ENCODE measurements at places on chromosomes 3 and 15.
A peak's percentile ranks its signal among the peaks of the same experiment; 100 is the strongest.

DNA sequence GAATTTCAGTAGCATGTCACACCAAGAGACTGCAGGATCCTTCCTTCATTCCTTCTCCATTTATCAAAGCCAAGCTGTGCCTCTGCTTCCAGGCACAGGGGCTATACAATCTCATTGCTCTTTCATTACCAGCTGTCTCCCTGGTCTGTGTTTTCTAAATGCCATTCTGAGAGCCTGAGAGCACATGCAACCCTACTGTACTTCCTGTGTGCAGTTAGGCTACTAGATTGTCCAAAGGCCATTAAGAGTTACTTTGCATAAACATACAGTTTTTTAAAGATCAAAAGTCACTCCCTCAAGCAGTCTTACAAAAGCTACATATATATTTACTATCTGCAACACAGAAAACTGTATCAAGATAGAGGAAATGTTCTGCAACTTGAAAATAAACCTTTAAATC is 110.1 kb downstream of the CFAP44 start:
- DNase-seq: no peak

DNA sequence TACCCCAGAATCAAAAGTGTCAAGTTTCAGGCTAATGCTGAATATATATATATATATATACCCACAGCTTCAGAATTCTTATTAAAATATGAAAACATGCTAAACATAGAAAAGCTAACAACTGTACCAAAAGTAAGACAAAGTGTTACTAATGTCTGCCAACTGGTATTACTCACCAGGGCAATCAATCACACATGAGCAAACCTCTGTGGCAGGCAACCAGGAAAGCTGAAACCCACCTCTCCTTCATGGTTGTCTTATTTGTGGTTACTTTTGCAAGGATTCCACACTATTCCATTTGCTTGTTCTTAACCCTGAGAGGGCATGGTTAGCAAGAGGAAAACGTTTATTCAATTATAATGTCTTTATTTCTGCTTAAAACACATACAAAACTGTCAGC is 512.3 kb upstream of the MDFIC2 start:
- DNase-seq: peak; percentile 45

- DNase-seq: no peak
Measured at GRCh38 chr15:35112346-35112745, 27.3 kb upstream of the NANOGP8 start.

- no peak for DNase-seq
Measured at GRCh38 chr3:101643009-101643844, 33.7 kb downstream of the ZBTB11 start.

- DNase-seq: peak; percentile 74
Measured at GRCh38 chr15:70327856-70328678, 230.3 kb upstream of the TLE3 start.

GRCh38 chr3:10683106-10683505 is 132.9 kb upstream of the SLC6A11 start:
- DNase-seq: peak; percentile 8

DNA sequence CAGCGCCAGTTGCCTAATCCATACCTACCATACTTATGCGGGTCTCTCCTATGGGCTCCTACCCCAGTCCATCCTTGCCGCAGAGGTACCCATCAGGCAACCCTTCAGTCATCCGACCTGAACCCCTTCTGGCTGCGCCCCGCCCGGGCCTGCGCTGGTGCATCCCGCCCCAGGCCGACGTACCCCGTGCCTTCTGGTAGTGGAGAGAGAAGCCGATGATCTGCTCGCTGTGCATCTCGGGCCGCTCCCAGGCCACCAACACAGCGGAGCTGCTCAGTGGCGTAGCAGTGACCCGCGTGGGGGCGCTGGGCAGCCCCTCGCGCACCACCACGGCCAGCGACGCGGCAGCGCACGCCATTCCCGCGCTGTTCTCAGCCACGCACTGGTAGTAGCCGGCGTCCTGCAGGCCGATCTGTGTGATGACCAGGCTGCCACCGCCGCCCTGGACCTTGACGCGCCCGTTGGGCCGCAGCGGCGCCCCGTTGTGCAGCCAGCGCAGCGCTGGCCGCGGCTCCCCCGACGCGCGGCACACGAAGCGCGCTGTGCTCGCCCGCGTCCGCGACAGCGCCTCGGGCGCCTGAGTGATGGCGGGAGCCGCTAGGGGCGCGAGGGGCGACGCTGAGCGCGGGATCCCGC is 17.9 kb upstream of the IGDCC3 start:
- no peak for DNase-seq

GRCh38 chr3:61829722-61830350 is 268.5 kb downstream of the PTPRG start:
- no peak for DNase-seq

DNA sequence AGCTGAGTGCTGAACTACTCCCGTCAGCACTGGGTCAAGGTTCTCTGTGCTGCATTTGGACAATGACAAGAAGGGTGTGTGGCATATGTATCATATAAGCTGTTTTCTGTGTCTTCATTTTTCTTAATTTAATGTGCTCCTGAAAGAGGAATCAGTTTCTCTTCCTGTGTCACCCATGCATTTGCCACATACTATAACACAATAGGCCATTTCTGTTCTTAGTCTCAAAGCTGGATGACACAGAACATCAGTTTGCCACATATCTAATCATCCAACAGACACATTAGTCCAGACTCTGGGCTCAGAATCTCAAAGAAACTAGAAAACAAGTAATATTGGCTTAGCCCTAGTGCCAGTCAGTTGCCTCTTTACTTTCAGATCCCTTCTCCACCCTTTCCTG is 34.1 kb downstream of the CEP19 start:
- DNase-seq: no peak

- no peak for DNase-seq
Measured at GRCh38 chr3:123778991-123779622, 105.0 kb downstream of the MYLK start.

- no peak for DNase-seq
Measured at GRCh38 chr15:35080226-35080625, 4.9 kb downstream of the NANOGP8 start.

GRCh38 chr15:71480556-71480955 is 329.8 kb upstream of the NR2E3 start:
- no peak for DNase-seq

- no peak for DNase-seq
Measured at GRCh38 chr15:77371850-77372563, 47.9 kb downstream of the PEAK1 start.

GRCh38 chr15:62770752-62771151 is 271.8 kb upstream of the TPM1 start:
- peak; percentile 94 for DNase-seq

- DNase-seq: peak; percentile 55
Measured at GRCh38 chr15:100842756-100843730, 36.6 kb upstream of the ALDH1A3 start.

DNA sequence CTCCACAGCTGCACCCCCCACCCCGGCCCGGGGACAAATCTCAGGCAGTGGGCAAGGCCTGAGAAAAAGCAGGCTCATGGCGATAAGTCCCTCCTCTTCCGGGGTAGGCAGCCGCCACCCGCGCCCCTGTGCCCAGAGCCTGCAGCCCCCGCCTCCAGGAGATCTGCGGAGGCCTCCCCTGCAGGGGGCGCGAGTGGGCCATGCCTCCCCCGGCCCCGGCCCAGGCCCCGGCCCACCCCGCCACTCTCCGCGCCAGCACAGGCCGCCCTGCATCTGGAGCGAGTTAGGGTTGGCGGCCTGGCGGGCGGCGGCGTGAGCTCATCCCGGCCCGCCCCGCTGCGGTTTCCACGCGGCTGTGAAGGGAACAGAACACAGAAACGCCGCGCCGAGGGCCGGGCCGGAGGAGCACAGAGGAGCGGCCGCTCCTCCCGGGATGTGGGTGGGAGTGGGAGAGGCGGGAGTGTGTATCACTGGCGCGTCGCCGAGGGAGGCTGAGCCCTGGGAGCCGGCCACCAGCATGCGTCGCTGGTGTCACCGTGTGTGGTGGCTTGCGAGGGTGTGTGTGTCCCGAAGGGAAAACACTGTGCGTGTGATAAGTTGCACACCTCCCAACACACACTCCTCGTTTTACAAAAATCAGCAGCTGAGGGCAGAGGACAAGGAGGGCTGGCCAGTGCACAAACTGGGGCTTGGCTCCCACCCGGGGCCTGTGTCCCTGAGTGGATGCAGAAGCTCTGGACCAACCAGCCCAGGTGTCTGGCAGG is 17.2 kb downstream of the MYL3 start:
- peak; percentile 82 for DNase-seq

- DNase-seq: no peak
Measured at GRCh38 chr3:113802795-113803455, 35.7 kb upstream of the GRAMD1C start.

DNA sequence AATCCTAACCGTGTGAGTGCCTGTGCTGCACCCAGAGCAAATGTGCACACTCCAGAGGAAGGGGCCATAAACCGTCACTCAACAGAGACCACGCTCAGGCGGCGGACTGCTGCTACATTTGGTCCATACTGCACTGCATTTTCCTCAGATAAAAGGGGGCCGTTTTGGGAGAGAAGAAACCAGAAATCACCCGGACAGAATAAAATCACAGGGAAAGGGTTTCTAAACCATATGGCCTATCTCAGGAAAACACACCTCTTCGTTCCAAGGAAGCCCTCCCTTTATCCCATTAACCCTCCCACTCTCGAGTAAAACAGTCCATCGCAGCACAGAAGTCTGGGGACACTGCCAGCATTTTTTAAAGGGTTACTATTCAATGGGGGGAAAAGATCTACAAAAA is 7.6 kb downstream of the IL17RD start:
- no peak for DNase-seq

DNA sequence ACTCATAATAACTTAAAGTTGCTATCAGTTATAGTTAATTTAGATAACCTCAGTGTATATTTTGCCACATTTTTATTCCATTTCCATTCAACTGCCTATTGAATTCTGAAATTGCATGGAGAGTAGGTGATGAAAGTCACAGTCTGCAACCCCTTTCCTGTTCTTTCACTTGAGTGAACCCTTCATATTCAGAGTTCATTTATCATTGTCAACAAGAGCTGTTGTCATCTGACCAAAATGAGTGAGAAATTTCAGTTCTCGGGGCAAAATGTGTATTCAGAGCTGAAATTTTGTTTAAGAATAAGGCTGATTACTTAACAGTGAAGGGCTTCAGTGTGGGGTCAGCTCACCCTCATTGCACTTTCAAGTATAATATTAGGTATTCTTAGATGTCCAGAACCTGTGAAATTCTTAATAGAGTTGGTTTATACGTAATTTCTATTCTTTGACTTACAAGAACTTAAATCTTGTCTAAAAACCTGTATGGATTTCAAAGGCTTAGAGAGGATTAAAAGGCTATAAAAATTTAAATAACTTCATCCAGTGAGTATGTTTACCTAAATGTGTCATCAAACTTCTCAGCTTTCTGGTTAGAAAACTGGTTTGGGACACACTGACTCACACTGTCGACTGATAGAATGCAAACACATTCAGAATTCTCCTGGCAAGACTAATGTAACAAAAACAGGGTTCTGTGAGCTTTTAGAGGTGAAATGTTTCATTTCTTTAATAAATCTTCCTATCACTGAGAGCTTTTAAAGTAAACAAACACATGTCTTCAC is 92.2 kb downstream of the CMSS1 start:
- DNase-seq: peak; percentile 79

GRCh38 chr3:28853830-28854229 is 427.0 kb upstream of the RBMS3 start:
- no peak for DNase-seq

DNA sequence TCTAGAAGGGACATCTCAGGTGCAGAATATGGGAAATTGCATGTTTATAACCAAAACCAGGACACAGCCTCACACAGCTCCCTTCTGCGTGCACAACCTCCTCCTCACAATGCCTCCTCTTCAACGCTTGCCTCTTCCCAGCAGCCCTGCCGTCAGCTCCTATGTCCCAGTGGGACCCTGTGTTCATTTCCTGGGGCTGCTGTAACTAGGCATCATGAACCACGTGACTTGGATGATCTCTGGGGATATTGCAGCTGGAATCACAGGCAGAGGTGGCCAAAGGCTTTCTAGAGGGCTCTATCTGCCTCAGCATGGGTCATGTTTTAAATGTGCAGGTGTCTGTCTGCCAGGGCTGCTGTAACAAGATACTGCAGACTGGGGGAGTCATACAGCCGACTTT is 375.3 kb downstream of the OCA2 start:
- no peak for DNase-seq

DNA sequence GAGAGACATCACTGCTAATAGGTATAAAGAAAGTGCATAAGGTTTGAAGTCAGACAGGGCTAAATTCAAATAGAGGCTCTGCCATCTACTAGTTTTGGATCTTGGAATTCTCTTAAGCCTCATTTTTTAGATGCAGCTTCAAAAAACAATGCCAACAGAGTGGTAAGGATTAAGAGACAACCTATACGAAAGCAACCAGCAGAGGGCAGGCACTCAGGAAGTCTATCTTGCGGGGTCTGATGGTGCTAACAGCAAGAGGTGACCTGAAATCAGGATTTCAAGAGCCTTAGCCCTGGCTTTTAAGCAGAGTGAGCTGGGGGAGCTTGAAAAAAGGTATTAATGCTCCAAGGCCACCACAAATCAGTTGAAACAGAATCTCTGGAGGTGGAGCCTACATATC is 40.7 kb downstream of the LDHAL6B start:
- peak; percentile 71 for DNase-seq

- peak; percentile 84 for DNase-seq
Measured at GRCh38 chr3:46926039-46926438, 48.5 kb downstream of the PTH1R start.

DNA sequence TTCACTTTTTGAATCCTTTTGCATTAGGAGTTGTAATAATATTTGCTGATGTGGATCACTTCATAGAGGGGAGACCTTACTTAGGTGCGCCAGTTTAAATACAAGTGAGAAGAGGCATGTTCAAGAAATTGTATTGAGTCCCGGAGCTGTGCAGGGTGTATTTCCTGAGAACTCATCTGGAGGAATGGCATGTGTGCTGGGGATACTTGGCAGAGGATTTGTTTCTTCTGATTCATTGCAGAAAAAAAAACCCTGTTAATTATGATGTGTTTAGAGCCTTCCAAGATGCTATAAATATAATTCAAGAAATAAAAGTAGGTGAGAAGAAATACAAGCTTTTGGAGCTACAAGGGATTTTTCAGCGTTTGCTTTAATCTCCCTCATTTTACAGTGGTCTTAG is 97.6 kb downstream of the TPRG1 start:
- DNase-seq: no peak

- DNase-seq: no peak
Measured at GRCh38 chr3:14980689-14981088, 33.3 kb downstream of the NR2C2 start.

GRCh38 chr3:160719710-160720109 is 36.3 kb upstream of the PPM1L start:
- DNase-seq: no peak

GRCh38 chr3:125602752-125603649 is 7.7 kb upstream of the OSBPL11 start:
- peak; percentile 56 for DNase-seq

GRCh38 chr15:57025264-57025926 is 107.0 kb downstream of the TCF12 start:
- peak; percentile 25 for DNase-seq

- DNase-seq: no peak
Measured at GRCh38 chr3:13158871-13159270, 85.6 kb upstream of the IQSEC1 start.

Measured in EL (cell line).